T-cell (primary cell): ENCODE measurements at places on chromosomes 2 and 18. TPM values are rescaled to one million over a fixed set of nuclear protein-coding genes. Genes with fewer than 3 reads are reported as not detected.

- no peaks in the 10 kb centered on the region for H3K27me3 ChIP-seq
- no peak for DNase-seq
- H3K4me1 ChIP-seq: peaks cover 49% of the 10 kb centered on the region
- no peak overlapping the region for H3K4me3 ChIP-seq
- H3K27ac ChIP-seq: no peak overlapping the region
These were observed 2.9 kb upstream of the LPIN2 start for GRCh38 chr18:3015851-3016250.

- H3K36me3 ChIP-seq: no peaks in the 10 kb centered on the region
- H3K27me3 ChIP-seq: peaks cover 12% of the 10 kb centered on the region
- DNase-seq: no peak
- no peak overlapping the region for H3K4me3 ChIP-seq
- H3K4me1 ChIP-seq: peaks cover 7% of the 10 kb centered on the region
- no peak overlapping the region for H3K27ac ChIP-seq
These were observed 464 bp upstream of the TLX2 start for GRCh38 chr2:74513605-74514367.

- H3K36me3 ChIP-seq: no peaks in the 10 kb centered on the region
- H3K4me1 ChIP-seq: no peaks in the 10 kb centered on the region
These were observed 329.4 kb upstream of the LYPD1 start for GRCh38 chr2:132999421-132999820.

DNA sequence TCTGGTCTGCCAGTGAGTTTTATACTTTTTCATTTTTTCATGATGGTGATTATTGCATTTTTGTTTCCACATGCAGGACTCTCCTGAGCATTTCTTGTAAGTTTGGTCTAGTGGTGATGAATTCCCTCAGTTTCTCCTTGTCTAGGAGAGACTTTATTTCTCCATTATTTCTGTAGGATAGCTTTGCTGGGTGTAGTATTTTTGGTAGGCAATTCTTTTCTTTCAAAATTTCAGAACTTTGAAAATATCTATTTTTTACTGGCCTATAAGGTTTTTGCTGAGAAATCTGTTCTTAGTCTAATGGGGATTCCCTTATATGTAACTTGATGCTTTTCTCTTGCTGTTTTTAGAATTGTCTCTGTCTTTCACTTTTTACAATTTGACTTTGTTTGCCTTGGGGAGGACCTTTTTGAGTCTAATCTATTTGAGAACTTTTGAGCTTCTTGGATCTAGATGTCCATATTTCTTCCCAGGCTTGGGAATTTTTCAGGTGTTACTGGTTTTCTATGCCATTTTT is 149.1 kb downstream of the UBR3 start:
- no peak for DNase-seq
- H3K27ac ChIP-seq: no peak overlapping the region
- H3K36me3 ChIP-seq: peaks cover 12% of the 10 kb centered on the region
- H3K27me3 ChIP-seq: no peaks in the 10 kb centered on the region

DNA sequence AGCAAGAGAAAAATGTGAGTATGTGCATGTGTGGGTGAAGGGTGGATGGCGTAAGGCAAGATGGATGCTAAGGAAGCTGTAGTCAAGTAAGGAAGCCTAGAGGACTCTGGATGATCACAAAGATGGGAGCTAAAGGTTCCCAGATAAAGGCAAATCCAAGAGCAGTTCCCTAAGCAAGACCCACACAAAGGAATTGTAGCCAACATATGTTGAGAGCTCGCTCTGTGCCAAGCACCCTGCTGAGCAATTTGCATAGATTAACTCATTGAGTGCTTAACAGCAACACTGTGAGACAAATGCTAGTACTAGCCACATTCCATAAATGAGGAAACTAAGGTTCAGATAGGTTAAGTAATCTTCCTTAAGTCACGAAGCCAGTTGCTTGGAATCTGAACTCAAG is 132.6 kb downstream of the C1D start:
- H3K27ac ChIP-seq: no peak overlapping the region
- H3K4me1 ChIP-seq: no peaks in the 10 kb centered on the region
- peaks cover 4% of the 10 kb centered on the region for H3K27me3 ChIP-seq

NHEJ1 gene
- 20.0 TPM for total RNA-seq

KRTCAP3 gene
- total RNA-seq: 21.0 TPM
